ENCODE measurements at places on chromosomes 12 and 14.

DNA sequence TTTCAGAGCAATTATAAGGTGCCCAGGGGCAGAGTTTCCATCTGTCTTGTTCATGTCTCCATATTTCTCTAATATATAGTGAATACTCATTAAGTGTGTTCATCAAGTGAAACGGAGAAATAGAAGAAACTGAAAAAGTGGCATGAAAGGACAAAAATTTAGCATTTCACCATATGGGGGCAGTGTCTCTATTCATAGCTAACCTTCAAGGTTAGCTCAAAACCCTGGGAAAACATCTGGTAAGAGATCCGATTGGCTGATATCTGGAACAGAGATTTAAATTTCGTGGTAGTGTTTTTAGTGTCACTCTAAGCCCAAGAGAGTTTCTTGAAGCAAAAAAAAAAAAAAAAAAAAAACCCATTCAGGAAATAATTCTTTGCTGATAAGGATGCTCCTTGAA, 367.5 kb downstream of the DAD1 start:
- no peak for DNase-seq

DNA sequence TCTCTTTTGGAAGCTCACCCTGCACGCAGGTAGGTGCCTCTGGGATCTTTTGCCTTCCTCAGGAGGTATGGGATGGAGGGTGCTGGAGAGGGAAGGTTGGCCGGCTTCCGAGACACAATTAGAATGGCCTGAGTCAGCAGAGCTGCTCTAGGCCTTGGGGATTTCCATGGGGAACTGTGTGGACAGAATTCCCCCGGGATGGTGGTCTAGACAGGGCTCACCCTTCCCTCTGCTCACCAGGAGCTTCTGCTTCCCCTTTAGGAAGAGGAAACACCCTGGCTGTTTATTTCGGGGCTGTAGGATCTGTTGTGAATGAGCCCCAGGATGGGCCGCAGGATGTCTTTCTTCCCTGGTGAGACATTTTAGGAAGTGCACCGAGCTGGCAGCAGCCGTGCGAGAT, 43.7 kb upstream of the TMED10 start:
- no peak for DNase-seq

DNA sequence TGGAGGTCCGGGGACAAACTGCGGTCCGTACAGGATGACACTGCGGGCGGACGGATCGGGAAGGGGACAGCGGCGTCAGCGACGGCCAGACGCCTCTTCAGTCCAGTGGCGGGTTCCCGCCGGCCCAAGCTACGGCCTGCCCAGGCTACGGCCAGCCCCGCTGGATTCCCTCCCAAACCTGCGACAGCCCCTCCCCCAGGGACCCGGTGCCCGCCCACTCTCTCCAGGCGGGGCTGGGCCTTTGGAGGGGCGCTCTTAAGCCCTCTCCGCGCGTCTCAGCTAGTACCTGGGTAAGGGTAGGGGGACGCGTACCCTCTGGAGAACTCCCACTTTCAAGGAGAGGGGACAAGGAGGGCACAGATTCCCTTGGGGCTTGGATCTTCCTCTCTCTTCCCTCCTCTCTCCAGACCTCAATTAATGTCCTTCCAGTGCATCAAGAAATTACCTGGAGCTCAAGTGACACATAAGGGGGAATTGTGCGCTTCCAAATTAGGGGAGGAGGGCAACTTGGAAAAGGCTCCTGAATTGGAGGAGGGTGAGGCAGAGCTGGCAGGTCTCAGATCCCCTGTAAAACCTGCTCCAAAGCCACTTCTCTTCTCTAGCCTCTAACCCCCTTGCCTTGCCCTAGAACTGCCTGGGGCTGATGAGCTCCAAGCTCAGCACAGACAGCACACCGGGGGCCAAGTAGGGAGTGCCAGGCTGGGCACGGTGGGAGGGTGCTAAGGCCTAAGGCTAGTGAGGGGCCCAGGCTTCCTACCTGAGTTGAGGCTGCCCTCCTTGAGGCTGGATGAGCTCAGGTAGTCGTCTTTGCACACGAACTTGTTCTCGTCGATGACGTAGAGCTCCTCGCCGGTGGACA, 3.1 kb downstream of the LHX5 start:
- no peak for DNase-seq

- no peak for DNase-seq
Measured at GRCh38 chr12:125018356-125018755, 24.9 kb downstream of the BRI3BP start.

- no peak for DNase-seq
Measured at GRCh38 chr14:40447017-40447416, 1014.8 kb upstream of the FBXO33 start.

DNA sequence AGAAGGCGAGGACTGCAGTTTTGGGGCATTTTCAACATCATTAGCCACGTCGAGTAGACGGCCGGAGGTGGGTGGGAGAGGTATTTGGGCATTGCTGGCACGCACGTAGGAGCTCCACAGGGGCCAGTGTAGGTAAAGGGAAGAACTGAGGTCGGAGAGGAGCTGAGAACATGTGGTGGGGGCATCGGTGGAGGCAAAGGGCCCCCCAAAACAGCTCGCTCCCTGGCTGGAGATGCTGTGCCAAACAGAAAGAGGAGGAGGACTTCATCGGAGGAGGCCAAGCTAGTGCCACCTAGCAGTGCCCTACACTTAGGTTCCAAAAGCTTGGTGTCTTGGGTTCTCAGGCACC, 52.0 kb upstream of the PPP2R5C start:
- DNase-seq, result no peak

GRCh38 chr12:308511-308910, 45.9 kb upstream of the SLC6A13 start:
- DNase-seq, result no peak

GRCh38 chr12:22407397-22407796, 72.9 kb upstream of the ST8SIA1 start:
- no peak for DNase-seq

DNA sequence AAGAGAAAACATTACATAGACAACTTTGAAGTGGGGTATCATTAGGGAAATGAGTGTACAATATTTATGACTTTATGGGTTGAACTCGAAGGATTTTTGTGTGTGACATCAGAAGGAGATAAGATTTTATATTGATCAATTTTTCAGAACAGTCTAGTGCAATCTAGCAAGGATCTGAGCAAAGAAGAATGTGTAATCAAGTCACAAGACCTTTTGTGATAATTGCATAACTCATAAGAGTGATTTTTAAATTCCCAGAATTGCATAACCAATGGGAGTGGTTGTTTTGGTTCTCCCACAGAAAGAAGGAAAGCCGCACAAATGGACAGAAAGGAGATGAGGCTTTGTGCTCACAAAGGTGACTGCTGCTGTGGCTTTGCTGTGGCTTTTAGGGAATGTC, 441.8 kb upstream of the FLRT2 start:
- no peak for DNase-seq

DNA sequence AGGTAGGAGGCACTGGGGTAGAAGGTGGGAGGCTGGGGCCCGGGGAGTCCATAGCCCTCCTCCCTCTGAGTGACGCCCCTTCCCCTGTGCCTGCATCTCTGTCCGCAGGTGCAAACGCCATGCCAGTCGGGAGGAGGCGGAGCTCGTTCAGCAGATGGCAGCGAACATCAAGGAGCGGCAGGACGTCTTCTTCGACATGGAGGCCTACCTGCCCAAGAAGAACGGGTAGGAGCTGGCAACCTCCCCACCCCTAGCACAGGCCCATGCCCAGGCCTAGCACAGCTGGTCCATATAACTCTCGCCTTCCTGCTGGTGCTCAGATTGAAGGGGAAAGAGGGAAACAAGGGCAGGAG, 35.6 kb downstream of the TMEM120B start:
- no peak for DNase-seq

DNA sequence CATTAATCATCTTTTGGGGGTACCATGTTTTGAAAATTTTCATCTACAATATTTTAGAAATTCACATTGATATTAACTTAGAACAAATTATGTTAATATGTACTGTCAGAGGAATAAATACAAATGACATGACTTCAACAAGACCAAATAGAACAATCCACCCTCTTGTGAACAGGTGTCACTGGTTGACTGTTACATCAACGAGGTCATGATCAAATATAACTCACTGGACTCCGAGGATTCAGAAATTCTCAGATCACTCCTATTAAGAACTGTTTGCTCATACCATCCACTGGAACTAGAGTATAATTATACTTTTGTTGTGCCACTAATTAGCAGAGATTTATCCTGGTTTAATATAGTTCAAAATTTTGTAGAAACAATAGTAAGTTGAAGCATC, 318.8 kb downstream of the PRKD1 start:
- no peak for DNase-seq
